ENCODE measurements at places on chromosomes 16 and 17.

GRCh38 chr16:24217461-24217860 is 38.7 kb upstream of the CACNG3 start:
- no peak for DNase-seq

DNA sequence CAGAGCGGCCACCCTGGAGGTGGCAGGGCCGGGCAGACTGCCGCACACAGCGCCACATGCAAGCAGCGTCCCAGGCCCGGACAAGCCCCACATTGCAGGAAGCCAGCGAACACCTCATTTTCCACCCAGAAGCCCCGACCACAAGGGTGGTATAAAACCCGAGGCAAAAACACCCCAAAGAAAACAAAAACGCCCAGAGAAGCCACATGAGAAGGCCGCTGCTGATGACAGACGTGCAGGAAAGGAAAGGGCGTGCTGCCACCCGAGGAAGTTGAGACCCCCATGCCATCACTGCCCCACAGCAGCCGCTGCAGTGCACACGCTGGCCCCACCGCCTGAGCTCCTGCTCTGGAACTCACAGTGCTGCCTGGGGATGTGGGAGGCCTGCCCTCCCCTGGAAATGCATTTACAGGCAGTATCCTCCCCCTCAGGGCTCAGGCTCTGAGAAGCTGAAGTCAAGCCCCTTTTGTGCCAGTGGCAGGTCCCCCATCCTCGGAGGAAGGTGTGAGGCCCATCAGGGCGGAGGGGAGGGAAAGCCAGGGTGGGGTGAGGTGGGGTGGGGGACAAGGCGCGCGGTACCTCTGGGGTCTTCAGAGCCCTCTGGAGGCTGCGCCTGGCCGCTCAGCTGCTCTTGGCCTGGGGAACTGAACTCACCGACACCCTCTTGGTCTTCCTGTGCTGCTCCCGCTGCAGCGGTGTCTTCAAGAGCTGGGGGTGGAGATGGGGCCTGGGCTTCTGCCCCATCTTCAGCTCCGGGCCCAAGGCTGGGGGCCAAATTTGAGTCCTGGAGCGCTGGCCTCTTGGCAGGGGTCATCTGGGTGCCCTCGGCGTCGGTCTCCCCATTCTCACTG is 62.0 kb downstream of the IL21R start:
- peak; percentile 43 for DNase-seq

GRCh38 chr17:48970865-48971687 is 2.7 kb upstream of the GIP start:
- no peak for DNase-seq

DNA sequence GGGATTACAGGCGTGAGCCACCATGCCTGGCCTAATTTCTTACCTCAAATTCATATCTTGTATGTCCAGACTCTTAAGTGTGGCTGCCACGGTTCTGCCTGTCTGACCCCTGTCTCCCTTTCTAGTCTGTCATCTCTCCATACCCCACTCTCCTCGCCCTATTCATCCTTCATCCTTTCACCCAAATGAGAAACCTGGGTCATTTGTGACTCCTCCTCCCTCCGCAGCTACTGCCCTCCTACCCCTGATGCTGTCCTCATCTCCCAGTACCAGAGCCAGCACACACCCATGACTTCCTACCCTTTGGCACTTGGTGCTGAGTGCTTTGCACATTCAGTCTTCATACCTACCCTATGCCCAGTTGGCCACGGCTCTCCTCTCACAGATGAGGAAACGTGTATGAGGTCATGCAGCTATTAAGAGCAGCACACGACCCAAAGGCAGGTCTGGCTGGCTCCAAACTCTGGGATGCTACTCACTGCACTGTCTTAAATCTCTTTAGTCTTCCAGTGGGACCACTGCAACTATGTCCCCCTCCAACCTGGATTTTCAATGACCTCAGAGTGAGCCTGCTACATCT is 1.6 kb downstream of the SPATA32 start:
- DNase-seq, result no peak

- no peak for DNase-seq
Observed at GRCh38 chr17:43640491-43641252, 21.1 kb downstream of the MEOX1 start.

Measured in stimulated activated CD8-positive, alpha-beta memory T cell treated with anti-CD3 and anti-CD28 coated beads, Interleukin-4, amount 100 ng/mL, for 24 hours (primary cell).